ENCODE measurements at places on chromosomes 7 and 10.

- DNase-seq: no peak
Observed at GRCh38 chr7:97005183-97006054, at the start of gene DLX6. TSS of gene DLX6 (plus strand) at chr7:97005553. CDS start at chr7:97005978, 425 bp downstream.

- DNase-seq: no peak
Observed at GRCh38 chr7:30464231-30464671, 14.3 kb downstream of the NOD1 start.

GRCh38 chr7:94250987-94251386 is 143.7 kb upstream of the COL1A2 start:
- DNase-seq: no peak

GRCh38 chr7:133575726-133576440 is 323.0 kb downstream of the EXOC4 start:
- DNase-seq: no peak

DNA sequence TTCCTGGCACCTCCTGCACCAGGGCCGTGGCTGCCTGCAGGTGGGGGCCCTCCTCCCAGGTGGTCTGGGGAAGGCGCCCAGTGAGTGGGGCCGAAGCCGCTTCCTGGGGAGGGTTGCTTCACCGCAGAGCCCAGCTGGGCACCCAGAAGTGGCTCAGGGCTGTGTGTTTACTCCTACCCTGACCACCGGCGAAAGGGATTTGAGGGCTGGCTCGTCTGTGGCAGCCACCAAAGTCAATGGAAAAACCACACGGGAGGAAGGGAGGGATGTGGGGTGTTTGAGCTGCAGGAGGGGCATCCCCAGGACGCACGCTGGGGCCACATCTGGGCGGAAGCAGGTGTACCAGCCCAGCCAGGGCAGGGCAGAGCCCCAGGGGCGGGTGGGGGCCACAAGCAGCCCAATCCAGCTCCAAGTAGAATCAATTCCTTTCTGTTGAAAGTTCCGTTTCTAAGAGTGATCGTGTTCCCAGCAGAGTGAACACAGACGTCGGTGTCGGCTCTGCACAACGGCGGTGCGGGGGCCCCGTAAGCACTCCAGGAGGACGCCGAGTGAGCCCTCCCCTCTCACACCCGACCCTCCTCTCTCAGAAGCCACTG is 69.9 kb downstream of the FOXL3 start:
- peak; percentile 26 for DNase-seq

Data from stimulated activated CD4-positive, alpha-beta T cell treated with anti-CD3 and anti-CD28 coated beads, Interleukin-4, amount 100 ng/mL, for 1 hour (primary cell).